ENCODE measurements at places on chromosomes 3 and 15.

DNA sequence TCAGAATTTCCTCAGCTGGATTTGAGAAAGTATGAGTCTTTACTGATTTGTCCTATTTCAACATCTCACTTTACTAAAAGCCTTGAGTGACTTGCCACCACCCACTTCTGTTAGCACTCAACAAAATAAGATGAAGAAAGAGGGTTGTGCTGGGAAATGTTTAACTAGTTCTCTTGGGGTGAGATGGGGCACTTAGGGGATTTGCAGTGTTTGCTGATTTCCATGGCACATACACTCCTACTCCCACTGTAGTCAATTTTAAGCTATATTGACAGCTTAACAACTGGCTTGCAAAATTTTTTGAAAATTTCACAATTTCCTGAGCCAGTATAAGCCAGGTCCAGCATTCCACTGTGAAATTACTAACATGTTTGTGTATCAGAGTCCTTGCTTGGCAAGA, 463.1 kb upstream of the ARHGEF26 start:
- no peak for DNase-seq

GRCh38 chr3:12963922-12964701, 109.1 kb downstream of the IQSEC1 start:
- DNase-seq, result no peak

GRCh38 chr3:70392227-70392626, 79.8 kb upstream of the MDFIC2 start:
- DNase-seq, result no peak

DNA sequence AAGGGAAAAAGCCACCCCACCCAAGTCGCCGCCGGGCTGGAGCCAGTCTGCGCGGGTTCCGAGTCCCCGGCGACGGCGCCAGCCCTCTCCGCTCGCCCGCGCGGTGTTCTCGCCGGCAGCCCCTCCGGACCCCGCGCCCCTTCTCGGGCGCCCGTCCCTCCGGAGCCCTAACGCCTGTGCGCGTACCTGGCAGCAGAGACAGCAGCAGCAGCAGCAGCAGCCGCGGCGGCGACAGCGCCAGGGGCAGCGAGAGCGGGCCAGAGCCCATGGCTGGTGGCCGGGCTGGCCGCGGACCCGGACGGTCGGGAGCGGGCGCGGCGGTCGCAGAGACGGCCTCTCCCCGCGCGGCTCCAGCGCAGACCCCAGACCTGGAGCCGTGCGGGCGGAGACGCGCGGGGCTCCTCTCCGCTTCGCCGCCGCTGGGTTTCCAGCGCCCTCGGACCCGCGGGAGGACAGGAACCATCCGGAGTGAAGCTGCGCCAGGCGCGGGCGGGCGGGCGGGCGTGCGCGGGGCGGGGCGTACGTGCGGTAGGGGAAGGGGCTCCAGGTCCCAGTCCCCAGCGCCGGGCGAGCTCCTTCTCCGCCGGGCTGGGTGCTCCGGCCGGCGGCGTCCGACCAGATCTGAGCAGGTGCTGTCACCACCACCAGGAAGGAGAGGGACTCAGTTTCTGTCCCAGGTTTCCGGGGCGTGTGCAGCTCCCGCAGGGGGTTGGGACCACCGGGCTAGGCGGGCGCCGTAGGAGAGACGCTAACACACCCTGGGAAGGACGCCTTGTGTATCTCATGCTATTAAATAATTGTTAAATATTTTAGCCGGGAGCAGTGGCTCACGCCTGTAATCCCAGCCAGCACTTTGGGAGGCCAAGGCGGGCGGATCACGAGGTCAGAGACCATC, at the start of gene CHRNA3:
CHRNA3 (minus strand) TSS at position 470 of the 895 bp plus-strand sequence; CDS start at position 268, 202 bp downstream.
- no peak for DNase-seq

- no peak for DNase-seq
These were observed 58.1 kb upstream of the AGBL1 start for GRCh38 chr15:86021281-86022264.

- no peak for DNase-seq
These were observed 156.2 kb downstream of the ZNF621 start for GRCh38 chr3:40680685-40681657.

GRCh38 chr3:148631124-148631903, 66.4 kb upstream of the AGTR1 start:
- no peak for DNase-seq

Data from renal cortex interstitium (tissue), 15 donors.